ENCODE measurements at places on chromosomes 11 and 22.

DNA sequence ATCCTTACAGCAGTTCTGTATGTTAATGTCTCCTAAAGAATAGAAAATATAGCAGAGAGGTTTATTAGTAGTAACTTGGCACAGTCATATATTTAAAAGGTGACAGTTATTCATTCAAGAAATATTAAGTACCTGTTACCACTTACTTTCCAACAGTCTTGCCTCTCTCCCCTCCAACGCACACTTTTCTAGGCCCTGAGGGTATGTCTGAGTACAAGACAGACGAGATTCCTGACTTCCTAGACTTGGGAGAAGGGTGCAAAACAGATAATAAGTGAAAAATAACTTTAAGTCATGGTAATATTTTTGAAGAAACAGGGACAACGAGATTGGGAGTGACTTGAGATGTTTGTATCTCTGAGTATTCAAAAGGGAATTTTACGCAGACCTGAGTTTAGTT is 1.6 kb downstream of the EIF3L start:
- no peak for DNase-seq

GRCh38 chr11:100205926-100206325 is 481.2 kb upstream of the ARHGAP42 start:
- DNase-seq = no peak

DNA sequence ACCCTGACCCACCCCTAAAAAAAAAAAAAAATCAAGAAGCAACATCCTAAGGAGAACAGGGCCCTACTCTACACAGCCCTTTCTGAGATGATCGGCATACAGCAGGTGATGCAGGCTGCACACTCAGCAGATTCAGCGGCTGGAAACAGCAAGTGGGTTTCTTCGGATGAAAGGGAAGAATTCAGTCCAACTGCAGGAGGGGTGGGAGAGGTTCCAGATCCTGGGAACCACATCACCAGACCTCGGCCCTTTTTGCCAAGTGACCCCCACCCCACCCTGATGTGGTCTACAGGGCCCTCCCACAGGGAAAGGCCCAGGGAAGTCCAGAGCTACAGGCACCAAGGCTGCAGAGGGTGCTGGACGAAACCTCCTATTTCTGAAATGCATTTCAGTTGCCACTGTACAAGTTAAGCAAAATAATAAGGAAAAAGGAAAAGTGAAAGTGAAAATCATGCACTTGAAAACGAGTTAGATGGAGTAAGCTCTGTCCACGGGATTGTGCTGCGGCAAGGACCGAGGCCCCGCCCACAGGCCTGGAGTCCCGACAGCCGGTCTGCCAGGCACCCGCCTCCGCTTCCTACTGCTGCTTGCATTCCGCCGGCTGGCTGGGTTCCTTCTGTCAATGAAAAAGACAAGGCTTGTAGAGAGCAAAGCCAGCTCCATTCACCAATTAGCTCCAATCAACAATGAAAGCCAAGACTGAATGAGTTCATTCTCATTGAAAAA is 16.0 kb upstream of the PHLDA2 start:
- DNase-seq = peak; percentile 56

- DNase-seq = no peak
These were observed 828.1 kb upstream of the FAT3 start for GRCh38 chr11:91396236-91397133.

- DNase-seq = no peak
These were observed 16.4 kb upstream of the KAT5 start for GRCh38 chr11:65695459-65696241.
